ENCODE measurements at places on chromosomes 4 and X.

GRCh38 chr4:20015636-20016224, 236.0 kb upstream of the SLIT2 start:
- DNase-seq = no peak

- no peak for DNase-seq
These were observed 334.5 kb downstream of the GALNTL6 start for GRCh38 chr4:172147687-172148086.

DNA sequence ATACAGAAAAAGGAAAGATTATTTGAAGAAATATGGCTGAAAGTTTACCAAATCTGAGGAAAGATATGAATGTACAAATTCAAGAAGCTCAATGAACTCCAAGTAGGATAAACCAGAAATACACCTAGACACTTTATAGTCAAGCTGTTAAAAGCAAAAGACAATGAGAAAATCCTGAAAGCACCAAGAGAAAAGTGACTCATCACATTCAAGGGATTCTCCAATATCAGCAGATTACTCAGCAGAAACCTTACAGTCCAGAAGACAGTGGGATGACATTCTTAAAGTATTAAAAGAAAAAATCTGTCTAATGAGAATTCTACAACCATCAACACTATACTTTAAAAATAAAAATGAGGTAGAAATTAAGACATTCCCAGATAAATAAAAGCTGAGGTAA, 223.8 kb upstream of the ZCCHC13 start:
- no peak for DNase-seq

DNA sequence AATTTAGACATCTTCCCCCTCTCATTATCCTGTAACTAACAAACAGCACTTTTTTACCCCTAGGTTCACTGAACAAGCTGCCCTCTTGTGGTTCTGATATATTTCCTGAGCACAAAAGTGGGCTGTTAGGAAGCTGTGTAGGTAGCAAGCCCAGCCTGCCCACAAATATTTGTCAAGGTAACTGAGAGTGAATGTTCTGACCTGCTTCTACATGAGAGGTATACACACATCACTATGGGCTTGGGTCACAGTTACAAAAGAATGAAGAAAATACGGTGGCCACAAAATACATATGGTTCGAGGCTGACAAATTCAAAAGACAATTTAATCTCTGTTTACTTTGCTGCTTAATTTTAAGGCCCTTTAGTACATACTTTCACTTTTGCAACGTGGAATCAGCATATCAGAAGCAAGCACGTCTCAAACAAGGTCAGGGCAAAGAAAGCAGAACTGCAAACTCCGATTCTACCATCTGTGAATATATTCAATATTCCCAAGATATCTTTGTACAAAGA, 78.7 kb downstream of the RBM47 start:
- no peak for DNase-seq

DNA sequence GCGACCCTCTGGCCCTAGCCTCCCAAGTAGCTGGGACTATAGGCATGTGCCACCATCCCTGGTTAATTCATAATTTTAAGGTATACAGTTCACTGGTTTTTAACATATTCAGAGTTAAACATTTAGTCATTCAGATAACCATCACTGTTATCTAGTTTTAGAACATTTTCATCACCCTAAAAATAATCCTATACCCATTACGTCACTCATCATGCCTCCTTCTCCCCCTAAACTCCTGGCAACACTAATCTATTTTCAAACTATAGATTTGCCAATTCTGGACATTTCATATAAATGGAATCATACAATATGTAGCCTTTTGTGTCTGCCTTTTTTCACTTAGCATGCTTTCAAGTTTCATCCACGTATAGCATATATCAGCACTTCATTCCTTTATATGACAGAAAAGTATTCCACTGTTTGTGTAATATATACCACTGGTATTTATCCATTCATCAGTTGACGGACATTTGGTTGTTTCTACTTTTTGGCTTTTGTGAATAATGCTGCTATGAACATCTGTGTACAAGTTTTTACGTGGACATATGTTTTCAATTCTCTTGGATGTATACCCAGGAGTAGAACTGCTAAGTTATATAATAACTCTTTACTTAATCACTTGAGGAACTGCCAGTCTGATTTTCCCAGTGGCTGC, 32.0 kb upstream of the RPS3A start:
- no peak for DNase-seq

DNA sequence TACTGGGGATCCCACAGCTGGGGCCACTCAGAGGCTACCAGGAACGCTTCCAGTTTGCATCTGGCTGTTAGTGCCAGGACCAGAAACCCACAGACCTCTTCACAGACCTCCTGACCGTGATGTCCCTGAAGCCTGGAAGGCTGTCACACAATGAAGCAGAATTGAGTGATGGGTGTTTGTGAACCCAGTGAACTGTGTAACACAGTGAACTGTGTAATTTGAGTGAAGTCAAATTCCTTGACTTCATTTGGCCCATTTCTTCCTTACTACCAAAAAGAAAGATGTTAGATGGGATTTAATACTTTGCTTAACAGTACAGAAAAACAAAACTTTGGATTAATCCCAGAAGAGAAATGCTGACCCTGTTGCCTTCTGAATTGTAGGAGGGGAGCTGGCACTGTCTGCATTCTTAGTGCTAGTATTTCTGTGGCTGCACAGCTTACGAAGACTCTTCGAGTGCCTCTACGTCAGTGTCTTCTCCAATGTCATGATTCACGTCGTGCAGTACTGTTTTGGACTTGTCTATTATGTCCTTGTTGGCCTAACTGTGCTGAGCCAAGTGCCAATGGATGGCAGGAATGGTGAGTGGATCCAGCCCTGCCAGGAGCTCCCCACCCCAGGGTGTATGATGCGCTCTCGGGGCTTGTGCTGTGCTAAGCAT, 17.8 kb downstream of the SRD5A3 start:
- no peak for DNase-seq

- DNase-seq = no peak
These were observed 62.4 kb downstream of the LIMCH1 start for GRCh38 chr4:41600243-41600912.

- DNase-seq = no peak
These were observed 66.1 kb upstream of the EFNB1 start for GRCh38 chrX:68762766-68763165.
